ENCODE measurements at places on chromosomes 13 and 19.

- DNase-seq: no peak
These were observed 8.7 kb downstream of the EML2 start for GRCh38 chr19:45630463-45630862.

- no peak for DNase-seq
These were observed 1287.1 kb downstream of the PCDH9 start for GRCh38 chr13:65943024-65943423.

- DNase-seq: no peak
These were observed 8.7 kb downstream of the HIPK4 start for GRCh38 chr19:40381321-40381720.

DNA sequence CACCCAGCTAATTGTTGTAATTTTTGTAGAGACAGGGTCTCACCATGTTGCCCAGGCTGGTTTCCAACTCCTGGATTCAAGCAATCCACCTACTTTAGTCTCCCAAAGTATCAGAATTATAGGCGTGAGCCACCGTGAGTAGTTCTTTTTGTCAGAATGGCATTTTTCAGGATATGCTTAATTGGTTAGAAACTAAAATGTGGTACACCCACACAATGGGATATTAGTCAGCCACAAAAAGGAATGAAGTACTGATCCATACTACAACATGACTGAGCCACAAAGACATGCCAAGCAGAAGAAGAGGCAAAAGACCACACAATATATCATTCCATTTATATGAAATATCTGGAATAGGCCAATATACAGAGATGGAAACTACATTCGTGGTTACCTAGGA is 41.7 kb upstream of the MAP3K10 start:
- no peak for DNase-seq

DNA sequence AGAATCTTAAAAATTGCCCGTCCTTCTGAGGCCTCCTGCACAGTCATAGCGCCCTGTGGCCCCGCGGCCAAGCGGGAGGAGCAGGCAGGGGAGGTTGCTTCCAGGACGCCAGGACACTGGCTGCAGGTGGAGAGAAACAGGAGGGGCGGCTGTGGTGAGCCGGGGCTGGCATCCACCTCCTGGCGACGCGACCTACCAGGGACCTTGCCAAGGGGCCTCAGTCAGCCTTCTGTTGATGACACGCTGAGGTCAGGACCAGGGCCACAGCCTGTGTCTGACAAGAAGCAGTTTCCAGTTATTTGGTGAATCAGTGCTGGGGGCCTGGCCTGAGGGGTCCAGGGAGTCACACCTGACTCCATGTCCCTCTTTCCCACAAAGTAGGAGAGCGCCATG is 13.3 kb upstream of the MKNK2 start:
- no peak for DNase-seq

DNA sequence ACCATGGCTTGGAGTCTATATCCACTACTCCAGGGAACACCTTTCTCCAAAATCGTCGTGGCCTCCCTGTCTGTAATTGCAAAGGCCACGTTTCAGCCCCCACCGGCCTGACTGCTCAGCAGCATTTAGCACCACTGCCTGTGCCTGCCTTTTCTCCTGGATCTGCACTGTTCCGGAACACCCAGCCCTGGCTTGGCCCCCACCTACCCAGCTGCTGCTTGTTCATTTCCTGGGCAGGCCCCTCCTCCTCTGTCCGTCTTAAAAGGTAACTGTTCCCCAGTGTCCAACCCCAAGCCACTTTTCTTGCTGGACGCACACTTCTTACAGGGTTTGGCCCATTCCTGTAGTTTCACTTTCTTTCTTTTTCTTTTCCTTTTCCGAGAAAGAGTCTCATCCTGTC is 8.5 kb upstream of the SYT5 start:
- DNase-seq: no peak

- DNase-seq: no peak
These were observed 9.9 kb downstream of the STOML3 start for GRCh38 chr13:38980750-38981078.

All from stimulated activated CD4-positive, alpha-beta T cell treated with anti-CD3 and anti-CD28 coated beads, Interleukin-15, amount 100 ng/mL, for 1 hour (primary cell).